Activated T-cell treated with anti-CD3 and anti-CD28 coated beads for 48 hours (primary cell): ENCODE measurements at places on chromosomes 1 and 21.
A peak's percentile ranks its signal among the peaks of the same experiment; 100 is the strongest.

- no peak for DNase-seq
Observed at GRCh38 chr1:222357252-222357651, 190.7 kb downstream of the HHIPL2 start.

GRCh38 chr21:43619856-43620255 is 39.4 kb downstream of the HSF2BP start:
- no peak for DNase-seq

GRCh38 chr1:24874611-24875234 is 55.4 kb downstream of the RUNX3 start:
- no peak for DNase-seq

DNA sequence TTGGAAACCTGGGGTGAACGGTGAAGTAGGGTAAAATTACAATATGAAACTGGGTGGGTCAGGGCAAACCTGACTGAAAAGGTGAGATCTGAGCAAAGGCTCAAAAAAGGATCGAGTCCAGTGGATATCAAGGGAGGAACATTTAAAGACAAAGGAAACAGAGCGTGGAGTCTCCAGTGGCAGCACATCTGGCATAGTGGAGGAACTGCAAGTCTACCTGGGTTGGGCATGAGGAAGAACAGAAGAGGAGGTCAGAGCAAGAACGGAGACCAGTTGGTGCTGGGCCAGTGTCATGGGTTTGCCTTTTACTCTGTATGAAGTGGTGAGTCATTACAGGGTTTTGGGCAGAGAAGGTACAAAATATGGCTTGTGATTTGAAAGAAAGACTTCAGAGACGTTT is 163.7 kb downstream of the NTPCR start:
- no peak for DNase-seq

DNA sequence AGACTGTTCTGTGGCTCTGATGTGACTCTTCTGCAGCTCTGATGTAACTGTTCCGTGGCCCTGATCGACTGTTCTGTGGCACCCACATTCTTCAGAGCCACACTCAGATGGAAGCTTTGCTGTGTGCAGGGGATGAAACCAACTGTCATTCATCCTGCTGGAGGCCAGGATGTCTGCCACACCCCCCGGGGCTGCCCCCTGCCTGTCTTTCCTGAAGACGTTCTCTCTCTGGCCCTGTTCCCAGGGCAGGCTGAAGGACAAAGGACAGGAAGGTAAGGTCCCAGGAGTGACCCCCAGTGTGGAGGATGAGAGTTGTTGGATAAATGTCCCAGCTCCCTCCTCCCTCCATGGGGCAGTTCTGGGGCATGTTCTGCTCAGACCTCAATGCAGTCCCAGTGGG is 29.4 kb upstream of the UMODL1 start:
- no peak for DNase-seq

DNA sequence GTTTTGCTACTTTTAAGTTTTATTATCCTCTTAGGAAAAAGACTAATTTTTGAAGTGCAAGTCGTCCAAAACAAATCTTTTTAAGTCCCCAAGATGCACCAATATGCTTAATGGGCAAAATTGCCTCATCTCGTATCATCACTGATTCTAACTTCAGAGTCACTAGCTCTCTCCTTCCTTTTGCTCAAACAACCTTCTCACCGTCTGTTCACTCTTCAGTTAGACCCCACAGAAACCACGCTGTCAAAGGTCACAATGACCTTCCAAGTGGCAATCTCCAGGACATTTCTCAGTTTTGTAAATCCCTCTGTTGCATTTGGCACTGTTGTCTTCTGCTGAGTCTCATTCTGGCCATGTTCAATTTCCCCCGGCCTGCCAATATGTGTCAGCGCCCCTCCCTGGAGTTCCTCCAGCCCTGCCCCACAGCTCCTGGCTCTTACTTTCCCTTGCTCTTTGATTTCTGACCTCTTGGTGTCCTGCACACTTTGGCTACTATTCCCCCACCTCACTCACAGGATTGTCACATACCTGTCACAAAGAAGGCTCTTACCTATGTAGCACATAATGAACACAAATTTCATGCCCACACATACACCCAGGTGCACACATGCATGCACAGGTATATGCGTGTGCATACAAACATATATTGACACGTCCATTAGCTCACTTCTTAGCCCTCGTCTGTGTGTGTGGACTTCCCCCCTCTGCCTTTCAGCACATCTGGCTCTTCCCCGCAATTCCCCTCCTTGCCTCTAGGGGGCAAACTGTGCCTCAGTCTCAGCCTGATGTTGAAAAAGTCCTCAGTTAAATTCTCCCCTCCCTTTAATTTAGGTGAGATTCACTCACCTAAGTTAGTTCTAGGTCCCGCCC is 354.0 kb upstream of the DUSP10 start:
- peak; percentile 31 for DNase-seq

- DNase-seq, result no peak
Observed at GRCh38 chr1:118291661-118292060, 106.6 kb upstream of the SPAG17 start.
